ENCODE measurements at places on chromosomes 4 and X.
A peak's percentile ranks its signal among the peaks of the same experiment; 100 is the strongest.

DNA sequence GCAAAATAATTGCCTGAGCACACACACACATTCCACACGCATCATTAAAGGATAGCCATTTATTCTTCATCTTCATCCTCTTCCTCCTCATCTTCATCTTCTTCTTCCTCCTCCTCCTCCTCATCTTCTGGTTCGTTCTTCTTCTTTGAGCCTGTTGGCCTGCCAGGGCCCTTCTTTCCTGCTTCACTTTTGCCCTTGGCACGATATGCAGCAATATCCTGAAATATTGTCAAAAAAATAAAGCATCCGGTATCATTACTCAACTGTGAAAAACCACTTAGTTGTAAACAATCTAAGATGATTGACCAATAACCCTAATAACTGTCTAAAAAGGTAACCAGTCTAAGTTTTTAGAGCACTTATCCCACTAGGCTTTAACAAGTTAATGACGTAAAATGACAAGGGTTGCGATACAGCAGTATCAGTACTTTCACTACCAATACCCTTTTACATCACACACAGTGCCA lies 2.1 kb downstream of the HMGB2 start:
- peak; percentile 60 for DNase-seq

DNA sequence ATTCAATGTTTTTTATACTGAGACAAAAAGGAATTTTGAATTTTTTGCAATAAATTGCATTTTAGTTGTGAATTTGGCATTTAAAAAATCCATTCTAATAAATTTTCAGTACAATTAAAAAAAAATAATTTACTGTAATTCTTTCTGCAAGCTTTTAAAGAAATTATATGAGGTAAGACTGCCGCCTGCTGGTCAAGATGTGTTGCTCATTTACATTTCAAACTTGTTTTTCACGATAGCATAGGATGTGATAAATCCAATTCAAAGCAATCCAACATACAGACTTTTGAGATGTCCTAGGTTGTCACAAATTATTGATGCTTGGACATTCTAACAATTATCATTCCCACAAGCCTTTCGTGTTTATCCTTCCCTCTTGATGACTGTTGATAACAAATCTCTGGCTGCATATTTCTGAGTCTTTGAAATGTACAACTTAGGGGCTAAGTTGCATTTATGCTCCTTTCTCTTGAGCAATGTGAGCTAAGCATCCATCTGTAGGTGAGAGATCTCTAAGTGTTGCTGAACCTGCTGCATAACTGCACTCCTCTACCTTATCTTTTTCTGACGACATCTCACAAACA lies 21.7 kb upstream of the MFAP3L start:
- DNase-seq, result peak; percentile 7

- DNase-seq, result peak; percentile 71
Observed at GRCh38 chr4:138959097-138959815, 56.3 kb upstream of the NOCT start.

DNA sequence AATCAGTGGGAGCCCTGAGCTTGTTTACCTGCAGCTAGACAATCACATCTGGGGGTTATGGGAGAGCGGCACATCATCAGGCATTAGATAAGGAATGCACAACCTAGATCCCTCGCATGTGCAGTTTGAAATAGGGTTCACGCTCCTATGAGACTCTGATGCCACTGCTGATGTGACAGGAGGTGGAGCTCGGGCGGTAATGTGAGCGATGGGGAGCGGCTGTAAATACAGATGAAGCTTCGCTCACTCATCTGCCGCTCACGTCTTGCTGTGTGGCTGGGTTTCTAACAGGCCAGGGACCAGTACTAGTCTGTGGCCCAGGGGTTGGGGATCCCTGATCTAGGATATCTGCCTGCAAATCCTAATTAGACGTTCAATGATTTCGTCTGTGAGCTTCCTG lies 90.3 kb downstream of the CRMP1 start:
- no peak for DNase-seq

GRCh38 chr4:177728361-177729152 lies 286.3 kb upstream of the AGA start:
- no peak for DNase-seq

DNA sequence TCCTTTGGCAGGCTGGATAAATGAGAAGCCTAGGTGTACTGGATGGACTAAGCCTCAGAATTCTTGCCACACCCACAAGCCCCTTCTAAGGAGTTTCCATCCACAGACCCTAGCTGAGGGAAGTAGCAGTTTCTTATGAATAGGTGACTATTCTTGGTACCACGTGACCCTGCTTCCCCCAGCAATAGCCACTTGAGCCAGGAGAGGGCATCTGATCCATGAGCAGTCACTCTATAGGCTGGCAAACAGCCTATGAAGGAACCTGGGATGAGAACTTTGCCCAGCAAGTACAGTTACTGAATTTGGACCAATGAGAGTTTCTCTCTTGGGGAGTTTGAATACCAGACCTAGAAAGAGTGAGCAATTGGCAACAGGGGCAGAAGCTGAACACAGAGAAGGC lies 84.0 kb downstream of the RTL9 start:
- DNase-seq, result no peak

GRCh38 chr4:109912706-109913595 lies at the start of gene EGF:
Gene EGF, plus strand, starts transcription at chr4:109912883. Its CDS starts 453 bp downstream, at chr4:109913336.
- no peak for DNase-seq

GRCh38 chr4:124635331-124635730 lies 77.2 kb downstream of the ANKRD50 start:
- no peak for DNase-seq

- no peak for DNase-seq
Observed at GRCh38 chr4:80610845-80611677, 275.5 kb downstream of the CFAP299 start.
